ENCODE measurements at places on chromosomes 3 and 15.
A peak's percentile ranks its signal among the peaks of the same experiment; 100 is the strongest.

- H3K27me3 ChIP-seq, result no peaks in the 10 kb centered on the region
- no peaks in the 10 kb centered on the region for H3K36me3 ChIP-seq
- no peak overlapping the region for H3K27ac ChIP-seq
- peak; percentile 40 for DNase-seq
- H3K4me1 ChIP-seq, result peaks cover 44% of the 10 kb centered on the region
- H3K4me3 ChIP-seq, result peak overlapping the region; percentile 11
Measured at GRCh38 chr3:37217098-37217849, 42.9 kb upstream of the LRRFIP2 start.

GRCh38 chr15:53009093-53009492, 219.0 kb upstream of the ONECUT1 start:
- H3K27me3 ChIP-seq, result no peaks in the 10 kb centered on the region
- H3K36me3 ChIP-seq, result no peaks in the 10 kb centered on the region
- H3K4me1 ChIP-seq, result no peaks in the 10 kb centered on the region
- DNase-seq, result no peak
- no peak overlapping the region for H3K27ac ChIP-seq
- H3K4me3 ChIP-seq, result no peak overlapping the region

- no peaks in the 10 kb centered on the region for H3K4me1 ChIP-seq
- H3K4me3 ChIP-seq, result no peak overlapping the region
- DNase-seq, result no peak
- H3K27ac ChIP-seq, result no peak overlapping the region
Measured at GRCh38 chr15:62593681-62594399, 428.8 kb upstream of the C2CD4B start.

DNA sequence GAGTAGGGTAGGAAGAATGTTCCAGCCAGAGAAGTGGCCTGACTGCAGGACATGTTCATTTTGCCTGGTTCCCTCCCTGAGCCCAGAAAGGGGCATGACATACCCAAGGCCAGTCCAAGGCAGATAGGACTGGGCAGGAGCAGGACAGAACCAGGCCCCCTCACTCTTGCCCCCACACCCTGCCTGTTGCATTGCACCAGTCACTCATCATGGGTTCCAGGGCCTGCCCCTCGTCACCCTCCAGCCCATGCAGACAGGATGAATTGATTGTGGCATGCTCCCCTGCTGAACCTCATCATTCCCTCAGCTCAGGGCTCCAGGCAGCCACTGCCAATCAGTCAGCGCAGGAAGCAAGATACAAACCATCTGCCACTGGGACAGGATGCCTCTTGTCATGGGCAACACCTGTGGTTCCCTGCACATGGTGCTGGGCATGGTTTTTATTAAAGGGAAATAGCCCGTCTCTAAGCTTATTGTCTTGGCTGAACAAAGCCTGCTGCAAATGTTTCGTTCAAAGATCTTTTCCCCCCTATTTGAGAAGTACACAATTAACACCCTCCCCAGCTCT, 48.9 kb downstream of the RASGRF1 start:
- H3K27me3 ChIP-seq, result no peaks in the 10 kb centered on the region
- DNase-seq, result no peak
- H3K4me1 ChIP-seq, result no peaks in the 10 kb centered on the region
- no peaks in the 10 kb centered on the region for H3K36me3 ChIP-seq

DNA sequence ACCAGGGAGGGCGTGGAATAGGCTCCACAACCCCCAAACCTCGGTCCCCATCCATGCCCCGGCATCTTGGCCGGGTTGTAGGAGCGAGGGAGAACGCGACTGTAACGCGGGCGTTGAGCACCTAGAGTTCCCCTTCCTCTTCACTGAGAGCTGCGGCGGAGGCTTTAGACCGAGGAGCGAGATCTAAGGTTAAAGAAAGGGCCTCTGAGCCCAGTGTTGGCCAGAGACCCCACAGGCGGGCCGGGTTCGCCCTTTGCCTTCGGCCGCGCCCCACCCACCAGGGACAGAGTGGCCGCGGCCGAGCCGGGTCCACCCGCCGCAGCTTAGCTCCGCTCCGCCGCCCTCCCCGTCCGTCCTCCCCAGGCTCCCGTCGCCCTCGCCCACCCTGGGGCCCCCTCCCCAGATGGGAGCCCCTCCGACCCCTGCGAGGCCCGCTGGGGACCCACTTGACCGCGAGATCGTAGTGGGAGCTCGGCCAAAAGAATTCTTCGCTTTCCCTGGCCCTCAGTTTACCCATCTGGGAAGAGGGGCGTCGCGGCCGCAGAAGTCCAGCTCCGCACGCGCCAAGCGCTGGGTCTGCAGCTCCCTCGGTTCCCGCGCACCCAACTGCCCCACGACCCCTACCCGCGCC, 425 bp downstream of the ANPEP start:
- no peak overlapping the region for H3K27ac ChIP-seq
- H3K4me1 ChIP-seq, result no peaks in the 10 kb centered on the region
- no peak overlapping the region for H3K4me3 ChIP-seq
- no peak for DNase-seq
- peaks cover 16% of the 10 kb centered on the region for H3K27me3 ChIP-seq
- H3K36me3 ChIP-seq, result no peaks in the 10 kb centered on the region
